Substantia nigra (tissue), 51 donors: ENCODE measurements at places on chromosomes 11 and 22.

- DNase-seq = no peak
Observed at GRCh38 chr22:49118065-49118464, 709.6 kb downstream of the BRD1 start.

GRCh38 chr11:45267652-45268299 is 18.4 kb downstream of the SYT13 start:
- DNase-seq = no peak

GRCh38 chr11:74611369-74611861 is 19.0 kb downstream of the POLD3 start:
- no peak for DNase-seq

GRCh38 chr11:93002380-93002779 is 32.9 kb downstream of the MTNR1B start:
- DNase-seq = no peak

DNA sequence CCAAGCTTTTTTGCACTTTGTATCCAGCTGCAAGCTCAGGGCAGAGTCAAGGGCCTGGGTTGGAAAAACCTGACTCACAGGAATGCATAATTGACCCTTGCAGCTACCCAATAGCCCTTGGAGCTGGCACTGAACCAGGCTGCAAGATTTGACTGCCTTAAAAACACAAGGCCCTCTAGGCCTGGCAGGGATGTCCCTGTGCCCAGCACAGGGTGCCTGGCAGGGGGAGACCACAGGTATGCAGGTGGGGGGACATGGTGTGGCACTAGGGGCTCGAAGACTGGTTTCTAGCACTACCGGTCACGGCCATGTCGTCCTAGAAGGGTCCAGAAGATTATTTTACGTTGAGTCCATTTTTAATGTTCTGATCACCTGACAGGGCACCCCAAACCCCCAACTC is 30.2 kb downstream of the SBF1 start:
- DNase-seq = no peak

DNA sequence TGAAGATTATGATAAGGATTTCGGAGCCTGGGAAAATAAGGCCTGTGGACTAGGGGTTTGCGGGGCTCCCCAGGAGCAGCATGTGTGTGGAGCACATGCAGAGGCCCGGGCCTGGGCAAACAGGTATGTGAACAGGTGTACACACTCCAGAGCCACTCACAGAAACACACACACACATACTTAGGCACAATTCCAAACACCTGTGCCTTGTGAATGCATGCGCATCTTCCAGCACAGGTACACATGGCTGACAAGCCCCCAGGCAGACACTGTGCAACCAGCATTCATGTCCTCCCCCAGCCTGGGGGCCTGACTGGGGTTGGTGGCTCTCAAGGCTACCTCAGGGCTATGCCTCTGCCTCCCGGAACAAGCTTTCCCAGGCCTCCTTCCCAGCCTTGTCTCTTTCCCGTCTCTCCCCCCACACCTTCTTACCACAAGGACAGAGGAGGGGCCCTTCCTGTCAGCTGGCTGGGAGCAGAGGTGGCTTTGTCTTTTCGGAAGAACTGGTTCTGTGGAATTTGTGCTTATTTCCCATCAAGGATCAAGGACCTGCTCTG is 2.6 kb upstream of the P2RY6 start:
- no peak for DNase-seq

GRCh38 chr11:3808861-3809623 is 682 bp downstream of the PGAP2 start:
- no peak for DNase-seq

GRCh38 chr22:44975427-44976262 is 34.2 kb downstream of the PHF21B start:
- DNase-seq = peak; percentile 46

DNA sequence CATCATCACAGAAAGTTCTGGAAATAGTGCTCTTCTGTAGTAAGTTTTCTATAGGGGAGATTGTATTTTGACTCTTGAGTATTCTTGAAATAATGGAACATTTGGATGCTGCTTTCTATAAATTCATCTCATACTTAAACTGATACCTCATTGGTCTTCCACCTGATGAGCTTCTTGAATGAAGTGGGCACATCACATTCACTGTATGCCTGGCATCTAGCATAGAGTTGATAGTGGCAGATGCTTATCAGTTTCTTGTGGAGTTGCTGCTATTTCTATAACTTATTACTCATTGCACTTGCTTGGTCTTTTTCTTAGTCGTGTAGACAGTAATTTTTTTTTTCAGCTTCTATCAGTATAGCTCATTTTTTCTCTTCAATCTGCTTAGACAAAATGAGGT is 5.4 kb downstream of the ATXN10 start:
- DNase-seq = no peak

DNA sequence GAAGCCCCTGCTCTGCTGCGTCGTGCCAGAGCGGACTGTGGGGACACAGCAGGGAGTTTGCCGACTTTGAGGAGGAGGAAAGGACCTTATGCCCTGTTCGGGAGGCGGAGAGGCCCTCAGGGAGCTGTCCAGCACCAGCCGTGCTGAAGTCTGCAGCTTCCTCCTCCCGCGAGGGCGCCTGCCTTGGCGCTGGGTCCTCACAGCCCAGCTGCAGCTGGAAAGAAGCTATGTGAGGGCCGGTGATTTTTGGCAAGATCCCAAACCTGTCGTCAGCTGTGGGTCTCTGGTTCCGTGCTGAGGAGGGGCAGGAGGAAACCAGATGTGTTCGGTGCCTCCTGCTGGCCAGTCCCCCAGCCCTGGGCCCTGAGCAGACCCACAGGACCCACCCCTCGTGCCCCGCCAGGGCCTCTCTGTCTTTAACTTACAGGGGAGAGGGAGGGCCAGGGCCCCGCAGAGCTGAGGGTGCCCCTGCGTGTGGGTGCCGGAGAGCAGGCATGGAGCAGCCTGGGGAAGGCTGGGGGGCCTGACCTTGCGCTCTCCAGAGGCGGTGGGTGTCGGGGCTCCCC is 12.0 kb downstream of the BRSK2 start:
- DNase-seq = peak; percentile 80

DNA sequence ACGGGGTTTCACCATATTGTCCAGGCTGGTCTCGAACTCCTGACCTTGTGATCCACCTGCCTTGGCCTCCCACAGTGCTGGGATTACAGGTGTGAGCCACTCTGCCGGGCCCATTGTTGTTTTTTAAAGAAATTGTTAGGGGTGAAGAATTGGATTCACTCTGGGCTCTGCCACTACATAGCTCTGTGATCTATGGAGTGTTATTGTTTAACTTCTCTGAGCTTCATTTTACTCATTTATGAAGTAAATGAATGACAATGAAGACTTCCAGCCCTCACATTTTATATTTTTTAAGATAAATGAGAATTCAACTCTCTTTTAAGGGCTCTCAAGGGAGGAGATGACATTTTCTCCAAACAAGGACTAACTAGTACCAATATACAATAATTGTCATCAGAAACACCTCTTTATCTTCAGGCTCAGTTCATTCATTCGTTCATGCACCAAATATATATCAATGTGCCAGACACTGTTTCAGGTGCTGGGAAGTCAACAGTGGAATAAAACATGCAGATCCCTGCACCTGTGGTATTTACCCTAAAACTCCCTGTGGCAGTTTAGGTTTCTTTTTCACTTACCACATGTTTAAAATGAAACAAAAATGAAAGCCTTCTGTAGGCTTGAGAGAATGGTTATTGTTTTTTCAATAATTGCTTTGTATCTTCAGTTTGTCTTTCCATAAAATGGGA is 23.5 kb upstream of the GRAMD1B start:
- no peak for DNase-seq

- DNase-seq = no peak
Observed at GRCh38 chr22:22848364-22848866, 39.2 kb upstream of the IGLL5 start.

- no peak for DNase-seq
Observed at GRCh38 chr11:100445231-100445735, 241.8 kb upstream of the ARHGAP42 start.

DNA sequence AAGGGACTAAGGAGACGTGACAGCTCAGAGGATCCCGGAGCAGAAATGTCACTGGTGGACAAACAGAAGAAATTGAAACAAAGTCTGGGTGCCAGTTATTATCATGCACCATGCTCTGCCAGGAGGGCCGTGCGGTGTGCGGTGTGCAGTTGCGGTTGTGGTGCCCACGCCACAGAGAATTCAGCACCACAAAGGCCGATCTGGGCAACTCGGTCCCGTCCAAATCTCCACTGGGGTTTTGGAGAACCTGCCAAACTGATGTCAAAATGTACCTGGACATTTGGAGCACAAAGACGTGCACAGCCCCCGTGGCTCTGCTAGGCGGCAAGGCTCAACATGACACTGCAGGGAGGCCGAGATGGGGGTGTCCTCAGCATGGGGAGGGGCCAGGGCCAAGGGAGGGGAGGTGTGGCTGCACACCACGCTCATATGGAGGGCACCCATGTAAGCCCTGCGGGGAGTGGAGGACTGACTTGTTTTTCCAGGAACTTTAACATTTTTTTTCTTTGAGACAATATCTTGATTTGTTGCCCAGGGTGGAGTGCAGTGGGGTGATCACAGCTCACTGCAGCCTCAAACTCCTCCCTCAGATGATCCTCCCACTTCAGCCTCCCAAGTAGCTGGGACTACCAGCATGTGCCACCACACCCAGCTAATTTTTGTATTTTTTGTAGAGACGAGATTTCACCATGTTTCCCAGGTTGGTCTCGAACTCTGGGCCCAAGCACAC is 39.4 kb downstream of the GNB1L start:
- no peak for DNase-seq

- DNase-seq = no peak
Observed at GRCh38 chr11:37946155-37946766, 1348.2 kb upstream of the RAG2 start.

DNA sequence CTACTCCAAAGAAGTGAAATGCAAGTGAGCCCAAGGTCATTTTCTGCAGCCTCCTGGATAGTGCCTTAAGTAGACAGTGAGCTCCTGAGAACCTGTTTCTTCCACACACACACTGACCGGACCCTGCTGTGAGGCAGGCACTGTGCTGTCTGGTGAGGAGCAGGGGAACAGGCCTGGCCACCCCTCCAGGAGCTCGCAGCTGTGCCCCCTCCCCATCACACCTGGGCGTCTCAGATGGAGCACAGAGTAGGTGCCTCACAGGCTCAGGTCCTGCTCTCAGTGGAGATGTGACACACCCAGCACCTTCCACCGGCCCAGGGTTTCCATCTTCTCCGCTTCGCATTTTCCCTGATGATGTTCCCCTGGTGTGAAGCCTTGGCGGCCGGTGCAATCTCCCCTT is 174.9 kb downstream of the ST3GAL4 start:
- DNase-seq = no peak

DNA sequence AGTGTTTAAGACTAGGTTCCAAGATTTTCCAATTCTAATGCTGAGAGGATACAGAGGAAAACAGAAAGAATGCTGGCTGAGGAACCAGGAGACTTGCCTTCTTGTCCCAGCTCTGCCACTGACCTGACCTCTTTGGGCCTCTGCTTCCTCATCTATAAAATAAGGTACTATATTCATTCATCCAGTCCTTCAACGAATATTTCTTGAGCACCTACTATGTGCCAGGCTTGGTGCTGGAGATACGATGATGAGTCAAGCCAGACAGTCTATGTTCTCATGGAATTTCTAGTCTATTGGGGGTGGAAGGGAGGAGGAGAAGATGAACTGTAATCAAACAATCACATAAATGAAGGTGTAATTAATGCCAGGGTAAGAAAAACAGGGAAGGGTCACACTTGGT is 27.8 kb upstream of the UPB1 start:
- no peak for DNase-seq

- DNase-seq = no peak
Observed at GRCh38 chr11:70405679-70406395, 7.5 kb downstream of the CTTN start.

DNA sequence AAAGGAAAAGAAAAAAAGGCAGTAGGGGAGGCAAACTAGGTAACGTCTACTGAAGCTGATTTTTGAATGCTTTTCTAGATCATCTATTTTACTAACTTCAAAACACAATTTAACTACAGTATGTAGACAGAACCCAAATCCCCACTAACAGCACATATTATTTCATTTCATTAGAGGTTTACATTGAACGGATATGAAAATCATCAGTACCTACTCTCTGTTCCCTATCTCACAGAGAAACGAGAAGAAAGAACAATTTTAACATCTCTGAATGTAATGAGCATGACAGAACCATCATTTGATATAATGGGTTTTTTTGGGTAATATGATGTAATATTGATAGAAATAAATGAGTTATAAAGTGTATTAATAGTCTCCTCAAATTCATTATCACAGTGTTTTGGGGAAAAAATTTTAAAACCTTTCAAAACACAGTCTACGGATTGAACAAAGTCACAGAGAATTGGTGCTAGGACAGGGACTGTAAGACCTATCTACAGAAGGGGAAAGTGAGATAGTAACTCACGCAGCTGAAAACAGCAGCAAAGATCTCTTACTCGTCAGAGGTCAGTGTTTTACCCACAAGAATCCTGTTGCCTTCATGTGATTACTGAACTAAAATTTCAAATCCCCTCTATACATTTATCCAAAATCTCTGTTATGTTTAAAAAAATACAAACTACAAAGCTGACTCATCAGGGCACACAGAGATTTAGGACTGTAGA is 77.3 kb downstream of the ZBTB44 start:
- DNase-seq = no peak

GRCh38 chr11:66981976-66982578 is 7.0 kb downstream of the C11orf86 start:
- DNase-seq = peak; percentile 52

DNA sequence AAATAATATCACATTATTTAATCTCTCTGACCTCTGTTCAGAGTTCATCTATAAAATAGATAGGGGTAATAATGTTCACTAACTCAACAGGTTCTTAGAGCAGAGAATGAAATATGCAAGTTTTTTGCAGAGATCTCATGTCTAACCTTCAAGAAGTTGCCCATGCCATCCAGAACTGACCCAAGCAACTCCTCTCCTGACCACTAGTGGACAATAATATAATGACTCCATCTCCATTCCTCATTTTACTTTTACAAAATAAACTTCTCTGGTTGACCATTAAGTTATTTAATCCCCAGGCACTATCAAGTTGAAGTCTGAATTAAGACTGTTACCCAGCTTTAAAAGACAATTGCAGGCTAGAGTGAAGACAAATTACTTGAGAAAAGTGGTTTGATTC is 382.6 kb downstream of the KCNA4 start:
- DNase-seq = no peak

DNA sequence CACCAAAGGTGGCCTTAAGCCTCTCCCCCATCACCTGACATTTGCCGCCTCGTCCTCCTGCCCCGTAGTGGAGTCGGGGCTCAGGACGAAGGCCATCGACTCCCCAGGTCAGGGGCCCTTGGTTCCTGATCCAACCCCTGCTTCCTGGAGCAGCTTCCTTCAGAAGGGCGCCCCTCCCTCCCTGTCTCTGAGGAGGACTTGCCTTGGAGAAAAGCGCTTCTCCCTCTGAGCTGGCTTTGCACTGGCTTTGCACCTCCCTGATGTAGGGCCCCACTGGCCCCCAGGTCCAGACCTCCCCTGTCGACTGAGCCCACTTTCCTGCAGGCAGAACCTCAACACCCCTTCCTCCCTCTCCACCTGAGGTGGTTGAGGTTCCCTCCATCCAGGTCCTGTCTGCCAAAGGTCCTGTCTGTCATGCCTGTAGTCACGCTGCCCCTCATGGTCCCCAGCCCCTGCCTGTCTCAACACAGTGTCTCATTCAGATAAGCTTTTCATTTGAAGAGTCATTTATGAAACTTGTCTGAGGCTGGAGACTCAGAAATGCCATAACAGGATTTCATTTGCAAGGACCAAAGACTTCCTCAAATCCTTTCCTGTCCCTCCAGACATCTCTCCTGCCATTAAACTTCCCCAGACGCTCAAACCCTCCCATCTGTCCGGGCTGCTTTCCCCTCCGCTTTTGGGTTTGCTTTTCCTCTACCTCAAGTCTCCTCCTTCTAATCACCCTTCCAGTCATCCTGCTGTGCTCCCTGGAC is 78.4 kb downstream of the MYO7A start:
- DNase-seq = no peak
